ENCODE measurements at places on chromosomes 3 and 15. TPM values are rescaled to one million over a fixed set of nuclear protein-coding genes. Genes with fewer than 3 reads are reported as not detected.

Gene CCR3
- not detected for polyA plus RNA-seq

DNA sequence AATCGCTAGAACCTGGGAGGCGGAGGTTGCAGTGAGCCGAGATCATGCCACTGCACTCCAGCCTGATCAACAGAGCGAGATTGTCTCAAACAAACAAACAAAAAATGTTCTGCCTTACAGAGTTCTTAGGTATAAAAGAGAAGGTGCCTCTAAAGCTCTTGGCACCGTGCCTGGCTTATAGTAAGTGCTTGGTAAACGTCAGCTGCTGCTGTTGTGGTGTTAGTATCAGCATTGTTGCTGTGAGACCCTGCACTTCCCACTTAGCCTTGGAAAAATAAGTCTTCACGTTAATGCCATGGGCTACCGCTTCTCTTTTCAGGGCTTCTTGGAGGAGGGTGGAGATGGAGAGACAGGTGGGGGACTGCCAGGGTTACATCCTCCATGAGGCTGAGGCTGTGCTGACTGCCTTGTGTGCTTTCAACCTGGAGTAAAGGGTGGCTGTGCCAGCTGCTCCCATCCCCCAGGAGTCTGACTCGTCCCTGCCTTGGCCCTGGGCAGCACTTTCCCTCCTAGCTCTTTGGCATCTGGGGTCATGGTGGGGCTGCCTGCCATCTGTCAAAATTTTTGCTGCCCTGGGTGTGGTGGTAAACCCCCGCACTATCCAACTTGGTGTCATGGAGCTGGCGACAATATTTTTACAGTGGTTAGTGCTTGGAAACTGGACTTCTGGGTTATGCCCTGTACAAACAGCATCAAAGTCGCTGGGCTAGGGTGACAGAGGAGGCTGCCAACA, 17.8 kb downstream of the FLNB start:
- DNase-seq = no peak

Gene ANKRD63
- 0.14 TPM for polyA plus RNA-seq

Gene ALCAM
- polyA plus RNA-seq = 164 TPM

Gene GALNT15
- 9.8 TPM for polyA plus RNA-seq

DNA sequence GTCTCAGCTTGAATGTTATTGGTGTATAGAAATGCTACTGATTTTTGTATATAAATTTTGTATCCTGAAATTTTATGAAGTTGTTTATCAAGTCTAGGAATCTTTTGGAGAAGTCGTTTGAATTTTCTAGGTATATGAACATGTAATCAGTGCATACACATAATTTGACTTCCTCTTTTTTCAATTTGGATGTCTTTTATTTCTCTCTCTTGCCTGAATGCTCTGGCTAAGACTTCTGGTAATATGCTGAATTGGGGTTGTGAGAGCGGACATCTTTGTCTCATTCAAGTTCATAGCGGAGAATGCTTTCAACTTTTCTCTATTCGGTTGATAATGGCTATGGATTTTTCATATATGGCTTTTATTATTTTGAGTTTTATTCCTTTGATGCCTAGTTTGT, 100.9 kb upstream of the MCTP2 start:
- DNase-seq = no peak

- no peak for DNase-seq
Observed at GRCh38 chr3:119085070-119085439, 50.4 kb upstream of the IGSF11 start.

Gene KNG1
- polyA plus RNA-seq = 0.45 TPM

GRCh38 chr3:177104299-177104992, 92.8 kb downstream of the TBL1XR1 start:
- no peak for DNase-seq

DNA sequence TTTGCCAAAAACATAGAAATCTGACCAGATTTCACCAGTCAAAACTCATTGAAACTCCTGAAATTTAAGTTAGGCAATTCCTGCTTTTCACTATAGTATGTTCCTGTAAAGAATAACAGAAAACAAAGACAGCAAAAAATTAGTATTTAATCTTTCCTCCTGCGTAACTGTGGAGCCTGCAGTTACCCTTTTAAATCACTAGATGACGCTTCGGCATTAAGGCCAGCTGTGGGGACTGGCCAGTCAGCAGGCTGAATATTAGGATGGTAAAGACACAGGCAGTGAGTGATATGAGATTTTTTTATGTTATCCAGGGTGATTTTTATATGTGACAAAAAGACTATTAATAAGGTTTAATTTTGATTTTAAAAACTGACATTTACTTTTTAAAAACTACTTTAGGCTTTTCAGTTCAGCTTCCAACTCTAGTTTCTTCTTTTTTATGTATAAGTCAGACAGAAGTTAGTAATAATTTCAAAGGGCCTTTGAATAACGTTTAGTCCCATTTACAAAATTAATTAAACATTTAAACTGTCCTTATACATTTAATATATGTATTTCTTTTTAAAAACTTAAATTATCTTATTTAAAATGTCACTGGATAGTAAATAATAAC, 165.1 kb downstream of the PPM1L start:
- peak; percentile 13 for DNase-seq

Gene GOLGA6L10
- polyA plus RNA-seq = 8.1 TPM

Gene FAM81A
- polyA plus RNA-seq = 24.8 TPM

Gene PARL
- 45.5 TPM for polyA plus RNA-seq

- DNase-seq = no peak
Observed at GRCh38 chr3:149487598-149488197, 13.2 kb downstream of the TM4SF4 start.

DNA sequence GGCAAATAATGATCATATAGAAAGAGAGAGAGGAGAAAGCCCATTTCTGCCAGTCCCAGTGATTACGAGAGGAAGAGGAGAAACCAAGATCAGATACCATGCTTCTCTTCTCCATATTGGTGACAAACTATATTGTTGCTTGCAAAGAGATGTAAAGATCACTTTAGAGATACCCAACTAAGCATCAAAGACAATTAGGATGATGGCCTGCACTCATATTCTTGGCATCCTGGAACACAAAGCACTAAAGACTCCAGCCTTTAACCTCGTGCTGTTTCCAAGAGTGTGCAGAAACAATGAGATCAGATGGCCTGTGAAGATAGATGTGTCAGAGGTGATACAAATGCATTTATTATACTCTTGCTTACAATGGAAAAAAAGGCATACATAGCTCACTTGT, 170.7 kb upstream of the TP63 start:
- DNase-seq = no peak

Gene PLA1A
- 0.41 TPM for polyA plus RNA-seq

- no peak for DNase-seq
Observed at GRCh38 chr3:45227071-45227820, 1.2 kb upstream of the TMEM158 start.

DNA sequence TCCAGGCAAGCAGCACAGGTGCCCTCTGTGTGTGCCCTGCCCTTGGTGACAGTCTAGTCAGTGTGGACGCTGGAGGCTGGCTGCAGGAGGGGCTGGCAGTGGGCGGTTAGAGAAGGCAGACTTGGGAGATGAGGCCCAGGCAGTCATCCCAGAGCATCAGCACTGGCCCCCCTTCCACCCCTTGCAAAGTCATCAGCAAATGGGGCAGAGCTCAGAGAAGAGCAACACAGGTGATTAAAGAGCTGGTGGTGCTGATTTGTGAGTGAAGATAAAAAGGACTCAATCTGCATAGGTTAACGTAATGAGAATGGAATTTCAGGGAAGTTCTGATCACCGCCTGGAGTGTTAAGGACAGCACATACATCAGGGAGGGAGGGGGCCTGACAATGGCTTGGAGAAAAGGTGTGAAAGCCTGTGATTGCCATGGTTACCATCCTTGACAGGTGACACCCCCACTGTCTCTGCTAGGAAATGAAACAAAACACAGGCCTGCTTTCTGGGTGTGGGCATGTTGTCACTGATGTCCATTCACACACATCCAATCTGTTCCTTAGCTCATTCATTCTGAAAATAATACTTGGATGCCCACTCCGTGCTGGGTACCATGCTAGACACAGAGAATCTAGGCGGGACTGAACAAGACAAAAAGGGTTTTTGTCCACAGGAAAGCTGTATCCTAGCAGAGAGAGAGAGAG, 269.6 kb upstream of the ST8SIA2 start:
- no peak for DNase-seq

DNA sequence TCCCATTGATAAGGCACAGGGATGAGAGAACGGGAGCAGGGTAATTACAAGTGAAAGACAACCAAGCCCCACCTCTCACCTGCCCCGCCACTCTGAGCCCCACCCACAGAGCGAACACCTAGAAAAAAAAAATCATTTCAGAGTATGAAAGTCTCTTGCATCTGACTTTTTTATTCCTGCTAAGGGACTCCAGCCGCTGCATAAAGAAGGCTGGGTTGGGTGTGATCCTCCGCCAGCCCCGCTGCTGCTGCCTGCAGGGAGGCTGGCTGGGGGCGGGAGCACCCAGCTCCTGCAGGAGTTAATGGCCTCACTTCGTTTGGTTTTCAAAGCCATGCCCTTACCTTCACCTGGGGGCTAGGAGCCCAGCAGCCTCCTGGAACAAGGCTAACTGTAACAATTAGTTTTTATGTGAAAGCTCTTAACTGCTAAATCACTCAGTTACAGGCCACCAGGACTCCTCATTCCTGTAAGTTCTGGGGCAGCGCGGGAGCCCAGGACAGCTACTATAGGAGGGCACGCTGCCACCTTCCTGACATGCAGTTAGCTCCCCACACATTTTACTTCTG, 78.0 kb upstream of the SNRPA1 start:
- DNase-seq = no peak

GRCh38 chr15:69156736-69157381, 3.6 kb upstream of the GLCE start:
- DNase-seq = peak; percentile 93

DNA sequence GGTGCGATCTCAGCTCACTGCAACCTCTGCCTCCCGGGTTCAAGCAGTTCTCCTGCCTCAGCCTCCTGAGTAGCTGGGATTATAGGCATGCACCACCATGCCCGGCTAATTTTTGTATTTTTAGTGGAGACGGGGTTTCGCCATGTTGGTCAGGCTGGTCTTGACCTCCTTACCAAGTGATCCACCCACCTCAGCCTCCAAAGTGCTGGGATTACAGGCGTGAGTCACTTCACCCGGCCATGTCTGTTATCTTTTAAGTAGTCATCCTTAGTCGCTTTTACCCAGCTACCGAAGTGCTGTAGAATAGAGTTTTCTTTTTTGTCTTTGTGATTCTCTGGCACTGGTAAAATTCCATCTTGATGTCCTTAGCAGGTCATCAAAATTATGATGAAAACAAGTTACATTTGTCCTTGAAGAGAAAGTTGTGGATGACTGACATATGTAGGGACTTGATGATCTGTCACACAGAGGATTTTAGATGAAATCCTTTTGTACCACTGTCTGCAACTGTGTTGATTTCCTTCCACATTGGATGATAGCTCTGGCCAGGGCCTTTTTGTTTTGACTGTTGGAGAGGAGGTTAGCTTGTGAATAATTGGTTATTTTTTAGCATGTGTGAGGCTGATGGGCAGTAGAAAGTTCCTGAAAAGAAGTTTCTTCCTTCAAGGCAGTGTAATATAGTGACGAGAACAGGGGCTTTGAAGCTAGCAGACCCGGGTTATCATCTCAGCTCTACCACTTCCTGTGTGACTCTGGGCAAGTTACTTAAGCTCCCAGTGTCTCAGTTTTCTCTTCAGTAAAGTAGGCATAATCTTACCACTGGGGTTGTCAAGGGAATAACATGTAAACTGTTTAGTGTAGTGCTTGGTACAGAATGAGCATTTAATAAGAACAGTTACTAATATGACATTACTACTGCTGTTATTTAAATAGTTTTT, 18.8 kb downstream of the ATG7 start:
- no peak for DNase-seq

Gene ACOX2
- 20.1 TPM for polyA plus RNA-seq

DNA sequence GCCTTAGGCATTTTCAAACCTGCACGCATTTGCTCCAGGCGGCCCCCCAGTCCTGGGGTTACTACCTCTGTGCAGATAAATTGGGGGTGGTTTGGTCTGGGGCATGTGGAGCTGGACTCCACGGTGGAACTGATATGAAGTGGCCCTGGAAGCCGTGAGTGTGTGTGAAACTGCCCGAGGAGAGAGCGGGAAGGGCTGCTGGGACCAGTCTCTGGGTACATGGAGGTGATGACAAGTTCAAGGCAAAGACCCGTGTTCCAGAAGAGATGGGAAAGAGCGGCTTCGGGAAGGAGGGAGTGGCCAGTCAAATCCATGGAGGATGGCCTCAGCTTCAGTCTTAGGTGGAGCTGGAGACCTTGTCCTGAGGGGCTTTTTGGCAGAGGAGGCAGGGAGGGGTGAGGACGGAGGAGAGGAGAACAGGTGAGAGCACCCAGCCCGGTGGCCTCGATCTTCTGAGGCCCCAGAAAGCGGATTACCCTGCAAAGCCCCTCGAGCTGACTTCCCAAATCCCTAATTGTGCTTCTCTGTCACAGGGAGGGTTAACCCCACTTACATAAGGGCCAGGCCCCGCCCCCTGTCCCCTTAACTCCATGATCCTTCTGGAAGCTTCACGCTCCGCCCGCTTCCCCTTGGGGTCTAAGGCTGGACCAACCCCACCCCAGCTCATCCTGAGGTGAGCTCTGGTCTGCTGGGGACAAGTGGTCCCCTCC, 1.9 kb upstream of the NR2E3 start:
- DNase-seq = no peak

GRCh38 chr15:87619161-87619960, 637.2 kb downstream of the NTRK3 start:
- no peak for DNase-seq

DNA sequence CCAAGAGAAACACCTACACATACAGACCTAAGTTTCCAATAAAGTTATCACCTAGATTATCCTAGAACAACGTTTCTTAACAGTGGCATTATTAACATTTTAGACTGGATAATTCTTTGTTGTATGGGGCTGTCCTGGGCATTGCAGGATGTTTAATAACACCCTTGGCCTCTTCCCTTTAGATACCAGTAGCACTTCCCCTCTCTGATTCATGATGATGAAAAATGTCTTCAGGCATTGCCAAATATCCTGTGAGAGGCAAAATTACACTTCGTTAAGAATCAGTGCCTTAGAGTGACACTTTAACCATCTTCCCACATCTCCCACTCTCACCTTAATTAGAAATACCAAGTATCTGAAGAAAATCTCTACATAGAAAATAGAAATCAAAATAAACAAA, 352.6 kb downstream of the CGGBP1 start:
- no peak for DNase-seq

Gene NSMCE3
- 11.3 TPM for polyA plus RNA-seq

DNA sequence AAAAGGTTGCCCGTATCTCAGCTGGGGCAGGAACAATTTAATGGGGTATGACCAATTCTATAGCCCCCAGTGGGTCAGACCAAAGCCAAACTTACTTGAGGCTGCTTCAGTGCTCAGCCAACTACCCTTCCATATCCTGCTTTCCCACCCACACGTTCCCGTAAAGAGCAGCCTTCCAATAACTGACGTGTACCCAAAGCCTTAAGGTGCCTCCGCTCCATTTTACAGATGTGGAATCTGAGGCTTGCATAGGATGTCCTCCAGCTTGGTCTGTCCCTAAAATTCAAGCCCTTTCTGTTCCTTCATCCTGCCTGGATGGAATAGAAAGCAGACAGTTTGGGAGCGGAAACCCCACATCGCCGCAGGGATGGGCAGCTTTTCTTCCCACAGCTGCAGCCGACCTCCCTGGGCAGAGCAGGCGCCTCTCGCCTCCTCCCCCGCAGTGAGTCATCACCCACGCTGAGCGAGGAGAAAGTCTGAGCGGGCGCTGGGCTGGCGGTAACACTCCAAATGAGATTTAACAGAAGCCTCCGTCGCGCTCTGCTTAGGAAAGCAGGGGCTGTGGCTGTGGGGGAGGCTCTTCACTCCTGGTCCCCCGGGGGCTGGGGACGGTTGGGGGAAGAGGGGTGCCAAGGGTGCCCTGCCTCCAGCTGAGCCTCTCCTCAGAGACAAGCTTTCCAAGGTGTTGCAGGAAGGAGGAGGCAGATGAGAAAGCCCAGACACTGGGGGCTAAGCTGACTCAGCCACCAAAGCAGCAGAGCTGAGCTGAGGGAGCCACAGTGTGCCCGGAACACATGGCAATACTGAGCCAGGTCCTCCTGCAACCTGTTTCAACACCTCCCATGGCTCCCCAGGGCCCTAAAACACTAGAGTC, 57.8 kb upstream of the HRH1 start:
- peak; percentile 77 for DNase-seq
